NB4 (cell line): ENCODE measurements at places on chromosomes 1 and 21.

DNA sequence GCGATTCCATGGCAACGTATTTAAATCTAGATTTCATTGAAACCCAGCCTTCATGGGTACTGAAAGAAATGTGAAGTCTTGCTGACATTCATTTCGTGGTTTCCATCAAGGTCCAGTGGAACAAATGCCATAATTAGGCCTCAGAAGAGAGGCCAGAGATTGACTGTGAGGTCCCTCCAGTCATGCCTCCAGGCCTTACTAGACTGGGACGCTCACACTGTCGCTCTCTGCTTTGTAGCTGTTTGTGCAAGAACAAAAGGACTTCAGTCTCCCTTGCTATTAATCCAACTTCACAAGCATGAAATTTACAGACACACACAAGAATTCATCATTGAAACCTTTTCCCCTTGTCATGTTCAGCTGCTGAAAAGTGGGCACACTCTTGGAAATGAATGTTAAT, 180.4 kb upstream of the FOXD3 start:
- DNase-seq = no peak

GRCh38 chr1:67629370-67630075, 55.5 kb upstream of the GADD45A start:
- DNase-seq = no peak

GRCh38 chr1:206430031-206430983, 40.0 kb upstream of the IKBKE start:
- DNase-seq = no peak

DNA sequence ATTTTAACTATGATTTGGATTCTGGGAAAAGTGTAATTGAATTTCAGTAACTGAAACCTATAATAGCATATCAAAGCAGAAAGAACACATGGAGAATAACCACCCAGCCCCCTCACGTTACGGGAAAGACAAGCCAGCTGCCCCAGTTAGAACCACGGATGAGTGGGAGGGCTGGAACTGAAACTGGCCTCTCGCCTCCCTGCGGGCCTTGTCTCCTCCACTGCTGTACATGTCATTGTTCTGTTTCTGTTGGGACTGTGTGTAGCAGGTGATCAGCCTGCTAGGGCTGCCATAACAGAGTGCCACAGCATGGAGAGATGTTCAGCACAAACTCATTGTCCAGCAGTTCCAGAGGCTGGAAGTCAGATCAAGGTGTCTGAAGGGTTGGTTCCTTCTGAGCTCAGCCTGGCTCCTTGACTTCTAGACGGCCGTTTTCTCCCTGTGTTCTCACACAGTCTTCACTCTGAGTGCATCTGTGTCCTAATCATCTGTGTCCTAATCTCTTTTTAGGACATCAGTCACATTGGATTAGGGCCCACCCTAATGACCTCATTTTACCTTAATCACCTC, 52.4 kb downstream of the MAP3K21 start:
- no peak for DNase-seq

GRCh38 chr1:56578138-56578962, 1.0 kb downstream of the PLPP3 start:
- DNase-seq = peak; percentile 12

DNA sequence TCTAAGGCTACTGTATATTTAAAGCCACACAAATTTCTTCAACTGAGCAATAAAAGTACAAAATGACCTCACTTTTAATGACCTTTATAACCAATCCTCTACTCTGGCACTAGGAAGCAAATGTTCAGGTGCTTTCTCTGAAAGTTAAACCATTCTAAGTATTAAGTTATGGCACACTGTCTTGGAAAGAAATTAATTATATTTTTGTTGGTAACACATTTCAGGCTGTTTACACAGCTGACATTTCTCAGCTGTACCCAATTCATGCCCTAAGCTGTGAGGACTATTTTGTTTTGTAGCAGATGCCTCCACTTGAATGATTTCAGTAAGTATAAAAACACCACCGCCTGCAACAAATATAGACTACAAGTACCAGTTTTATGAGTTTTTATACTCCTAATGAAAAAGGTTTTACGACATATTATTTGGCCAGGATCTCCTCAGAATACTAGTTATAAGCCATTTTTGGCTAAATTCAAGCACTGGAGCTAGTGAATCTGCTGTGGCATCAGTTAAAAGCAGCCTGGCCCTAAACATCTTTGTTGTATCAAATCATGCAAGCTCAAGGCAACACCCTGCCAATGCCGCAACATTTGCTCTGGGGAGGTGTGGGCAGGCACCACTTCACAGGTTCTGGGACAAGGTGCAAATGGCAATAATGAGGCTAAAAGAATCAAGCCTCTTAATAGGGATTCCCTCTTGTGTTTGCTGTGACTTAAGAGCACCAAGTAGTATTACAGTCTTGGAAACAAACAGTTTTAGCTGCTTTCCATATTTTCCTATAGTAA, 228.4 kb upstream of the DMRTA2 start:
- no peak for DNase-seq

GRCh38 chr1:96492236-96492635, 229.3 kb upstream of the PTBP2 start:
- DNase-seq = no peak

DNA sequence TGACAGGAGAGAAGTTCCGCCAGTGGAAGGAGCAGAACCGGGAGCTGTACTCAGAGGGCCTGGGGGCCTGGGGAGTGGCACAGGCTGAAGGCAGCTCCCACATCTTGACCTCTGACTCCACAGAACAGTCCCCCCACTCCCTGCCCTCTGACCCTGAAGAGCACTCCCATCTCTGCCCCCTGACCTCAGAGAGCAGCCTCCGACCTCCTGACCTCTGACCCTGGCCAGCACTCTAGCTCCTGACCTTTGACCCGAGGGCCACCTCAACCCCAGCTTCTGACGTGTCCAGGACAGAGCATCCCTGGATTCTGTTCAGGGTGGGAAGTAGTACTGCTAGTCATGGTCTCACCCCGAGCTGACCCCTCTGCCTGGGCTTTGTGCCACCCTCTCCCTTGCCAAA, 1.1 kb upstream of the CATSPER4 start:
- no peak for DNase-seq

DNA sequence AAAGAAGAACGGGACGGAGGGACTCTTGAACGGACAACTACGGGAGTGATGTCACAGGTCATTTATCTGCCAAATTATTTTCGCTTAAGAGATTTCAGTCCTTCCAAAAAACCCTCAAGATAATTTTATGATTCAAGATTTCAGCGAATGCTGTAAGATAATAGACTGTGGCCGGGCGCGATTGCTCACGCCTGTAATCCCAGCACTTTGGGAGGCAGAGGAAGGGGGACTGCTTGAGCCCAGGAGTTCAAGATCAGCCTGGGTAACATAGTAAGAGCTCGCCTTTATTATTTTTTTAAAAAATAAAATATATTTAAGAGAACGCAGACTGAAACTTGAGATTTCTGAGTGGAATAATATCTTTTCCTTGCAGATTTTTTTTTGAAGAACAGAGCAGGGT, 609 bp downstream of the RWDD2B start:
- DNase-seq = peak; percentile 19

DNA sequence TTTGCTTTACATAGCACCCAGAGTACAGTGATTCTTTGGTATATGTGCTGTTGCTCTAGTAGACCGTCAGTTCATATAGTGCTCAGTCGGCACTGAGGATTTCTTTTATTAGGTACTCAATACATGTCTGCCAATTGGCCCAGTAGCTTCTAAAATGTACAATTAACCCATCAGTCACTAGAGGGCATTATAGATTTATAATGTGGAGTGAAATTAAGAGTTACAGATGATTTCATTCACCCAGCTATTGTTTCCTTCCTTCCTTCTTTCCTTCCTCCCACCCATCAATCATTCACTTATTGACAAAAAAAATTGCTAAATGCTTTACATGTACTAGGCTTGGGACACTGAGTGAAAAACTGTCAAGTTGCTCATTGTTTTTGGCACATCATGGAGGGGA, 263.6 kb upstream of the USP24 start:
- DNase-seq = peak; percentile 19

DNA sequence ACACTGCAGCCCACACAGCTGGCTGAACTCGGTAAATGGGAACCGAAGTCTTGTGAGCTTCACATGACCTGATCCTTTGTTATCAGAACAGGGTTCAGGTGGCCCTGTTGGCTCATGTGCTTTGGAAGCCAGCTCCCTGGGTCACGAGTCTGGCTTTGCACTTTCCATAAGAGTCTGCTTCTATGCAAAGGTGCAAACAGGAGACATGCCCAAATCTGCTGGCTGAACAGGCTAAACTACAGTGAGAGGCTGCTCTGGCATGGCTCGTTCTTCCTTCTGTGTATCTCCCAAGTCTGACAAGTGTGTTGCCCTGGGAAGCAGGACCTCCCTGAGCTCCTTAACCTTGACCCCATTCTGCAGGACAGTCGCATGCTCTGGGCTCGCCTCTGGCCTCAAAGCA, 549.6 kb downstream of the KIF26B start:
- no peak for DNase-seq

DNA sequence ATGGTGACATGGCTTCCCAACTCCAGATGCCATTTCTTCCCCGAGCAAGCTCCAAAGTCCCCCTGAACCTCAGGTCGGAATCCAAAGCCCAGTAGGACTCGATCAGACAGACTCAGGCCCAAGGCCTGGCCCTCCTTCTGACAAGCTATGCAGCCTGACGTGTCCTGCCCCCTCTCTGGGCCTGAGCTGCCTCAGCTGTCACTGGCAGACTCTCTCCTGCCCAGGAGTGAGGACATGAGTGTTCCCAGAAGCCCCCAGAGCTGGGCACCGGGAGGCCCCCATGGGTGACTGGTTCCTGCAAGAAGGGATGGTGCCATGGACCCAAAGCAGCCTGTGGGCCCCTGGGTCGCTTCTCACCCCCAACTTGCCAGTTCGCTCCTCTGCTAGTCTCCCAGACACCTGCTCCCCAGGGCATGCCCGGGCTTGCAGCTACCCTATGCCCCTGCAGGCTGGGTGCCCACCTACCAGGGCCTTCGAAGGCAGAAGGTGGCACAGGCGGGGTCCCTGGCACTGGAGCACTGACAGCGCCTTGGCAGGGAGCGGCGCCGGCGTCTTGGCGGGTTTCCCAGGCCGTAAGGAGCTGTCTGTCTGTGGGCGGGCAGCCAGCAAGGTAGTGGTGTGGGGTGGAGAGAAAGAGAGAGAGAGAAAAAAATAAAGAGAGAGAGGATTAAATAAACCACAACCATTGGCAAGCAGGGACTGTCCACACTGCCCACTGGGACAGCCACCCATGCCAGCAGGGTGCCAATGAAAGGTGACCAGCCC, 2.3 kb downstream of the EDN2 start:
- no peak for DNase-seq

- DNase-seq = no peak
These were observed 365.8 kb upstream of the C1orf174 start for GRCh38 chr1:4265836-4266235.

DNA sequence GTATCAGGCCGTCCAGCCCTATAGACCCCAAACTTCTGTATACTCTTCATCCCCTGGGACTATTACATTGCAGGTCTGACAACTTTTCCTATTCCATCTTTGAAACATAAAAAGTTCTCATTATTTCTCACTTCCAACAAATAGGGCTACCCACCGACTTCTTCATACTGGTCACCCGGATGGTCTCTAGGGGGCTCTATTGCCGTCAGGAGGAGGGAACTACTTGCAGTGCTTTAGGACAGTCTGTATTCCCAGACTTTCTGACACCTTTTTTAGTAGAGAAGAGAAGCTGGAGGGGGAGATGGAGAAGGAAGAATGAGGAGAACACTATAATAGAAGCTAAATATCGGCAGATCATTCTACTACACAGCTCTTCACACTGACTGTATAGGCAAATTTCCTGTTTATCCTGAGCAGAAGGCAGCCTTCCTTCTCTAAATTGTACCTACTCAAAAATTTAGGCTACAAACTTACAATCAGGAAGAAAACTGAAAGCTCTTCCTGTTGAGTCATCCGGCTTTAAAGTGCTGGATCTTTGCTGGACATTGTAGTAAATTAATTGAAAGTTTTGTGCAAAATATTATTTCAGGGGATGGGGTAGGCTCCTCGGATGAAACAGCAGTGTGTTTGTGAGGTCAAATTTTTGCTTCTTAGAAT, 54.6 kb downstream of the CDC7 start:
- DNase-seq = no peak

DNA sequence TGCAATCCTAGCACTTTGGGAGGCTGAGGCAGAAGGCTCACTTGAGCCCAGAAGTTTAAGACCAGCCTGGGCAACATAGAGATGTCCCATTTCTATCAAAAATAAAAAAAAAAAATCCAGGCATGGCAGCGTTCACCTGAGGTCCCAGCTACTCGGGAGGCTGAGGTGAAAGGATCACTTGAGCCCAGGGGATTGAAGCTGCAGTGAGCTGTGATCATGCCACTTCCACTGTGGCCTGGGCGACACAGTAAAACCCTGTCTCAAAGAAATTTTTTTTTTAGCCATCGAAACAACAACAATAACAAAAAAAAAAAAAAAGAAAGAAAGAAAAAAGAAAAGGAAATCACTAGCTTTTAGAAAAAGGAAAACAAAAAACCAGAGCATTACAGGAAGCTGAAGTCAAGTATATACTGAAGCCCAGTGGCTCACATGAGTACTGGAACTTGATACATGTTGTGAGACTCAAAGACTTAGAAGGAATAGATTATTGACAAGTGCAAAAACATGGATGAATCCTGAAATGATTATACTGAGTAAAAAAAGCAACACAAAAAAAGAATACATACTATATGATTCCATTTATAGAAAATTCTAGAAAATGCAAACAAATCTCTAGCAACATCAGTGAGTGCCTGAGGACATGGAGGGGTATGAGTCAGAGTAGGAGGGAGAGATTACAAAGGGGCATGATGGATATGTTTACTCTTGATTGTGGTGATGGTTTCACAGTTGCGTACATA, 6.1 kb upstream of the RABGAP1L start:
- no peak for DNase-seq

DNA sequence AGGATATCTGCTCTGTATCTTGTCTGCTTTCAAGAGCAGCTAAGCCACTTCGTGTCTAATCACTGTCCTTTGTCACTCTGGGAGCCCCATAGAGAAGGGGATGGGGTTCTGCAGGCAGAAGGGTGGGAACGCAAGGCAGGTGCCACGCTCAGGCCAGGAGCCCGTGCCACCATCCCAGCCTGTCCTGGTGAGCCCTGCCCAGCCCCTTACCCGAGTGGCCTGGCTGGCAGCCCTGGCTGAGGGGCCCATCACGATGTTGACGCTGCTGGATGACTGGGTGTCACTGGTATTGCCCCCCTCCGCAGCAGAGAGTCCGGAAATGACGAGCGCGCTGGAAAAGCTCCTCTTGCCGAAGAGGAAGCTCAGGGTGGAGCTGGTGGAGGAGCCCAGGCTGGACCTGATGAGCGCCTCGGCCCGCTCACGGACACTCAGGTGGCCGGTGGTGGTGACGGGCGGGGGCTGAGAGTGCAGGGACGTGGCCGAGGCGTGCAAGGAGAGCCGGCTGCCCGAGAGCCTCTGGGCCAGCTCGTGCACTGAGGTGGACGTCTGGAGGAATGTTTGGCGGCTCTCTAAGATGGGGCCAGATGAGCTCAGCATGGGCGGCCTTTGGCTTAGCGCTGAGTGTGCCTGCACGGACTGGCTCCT, 35.6 kb downstream of the NTPCR start:
- DNase-seq = no peak

DNA sequence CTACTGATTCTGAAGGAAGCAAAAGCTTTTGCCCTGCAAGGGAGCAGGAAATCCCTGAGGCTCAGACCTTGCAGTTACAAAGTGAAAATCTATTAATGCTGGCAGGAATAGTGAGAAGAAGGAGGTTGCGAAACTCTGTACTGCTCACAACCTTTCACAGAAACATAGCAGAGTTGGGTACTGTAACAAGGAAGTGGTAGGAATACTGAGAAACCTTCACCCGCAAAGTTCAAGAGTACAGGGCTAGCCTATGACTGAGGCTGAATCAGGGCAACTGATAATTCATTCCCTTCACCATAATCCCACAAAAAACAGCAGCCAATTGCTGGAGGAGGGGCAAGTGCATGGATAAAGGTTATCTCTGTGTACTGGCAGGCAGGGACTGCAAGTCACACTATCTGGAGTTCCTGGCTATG, 23.9 kb upstream of the KCTD3 start:
- peak; percentile 81 for DNase-seq
